ENCODE measurements at places on chromosomes 3 and 15. TPM values are rescaled to one million over a fixed set of nuclear protein-coding genes. Genes with fewer than 3 reads are reported as not detected.

The PARP15 gene
- total RNA-seq: 1.2 TPM

The SLMAP gene
- 111 TPM for total RNA-seq

The TRPM7 gene
- total RNA-seq: 96.5 TPM

The ANKDD1A gene
- total RNA-seq: 0.82 TPM

Data from transverse colon (tissue), 4 donors.